ENCODE measurements at places on chromosomes 12 and 14.

DNA sequence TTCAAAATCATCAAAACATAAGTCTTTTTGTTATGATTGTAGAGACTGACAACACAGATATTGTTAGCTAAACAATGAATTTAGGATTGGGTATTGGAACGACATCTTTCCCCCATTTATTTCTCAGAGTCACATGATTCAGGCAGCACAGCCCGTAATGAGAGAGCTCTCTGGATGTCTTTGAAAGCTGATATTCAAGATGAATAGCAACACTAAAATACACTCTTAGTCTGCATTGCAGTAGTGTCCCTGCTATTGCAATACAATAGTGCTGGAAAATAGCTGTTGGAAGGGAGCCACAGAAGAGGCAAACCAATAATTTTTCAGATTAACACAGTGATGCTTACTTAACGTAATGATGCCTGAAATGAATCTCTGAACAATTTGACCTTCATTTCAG, 9.9 kb downstream of the GTSF1 start:
- DNase-seq: no peak

- DNase-seq: no peak
These were observed 48.3 kb downstream of the TTC6 start for GRCh38 chr14:37643701-37644100.

- no peak for DNase-seq
These were observed 21.4 kb downstream of the TMEM121 start for GRCh38 chr14:105547741-105548169.

GRCh38 chr14:47596232-47596631, 79.2 kb downstream of the MDGA2 start:
- DNase-seq: no peak

DNA sequence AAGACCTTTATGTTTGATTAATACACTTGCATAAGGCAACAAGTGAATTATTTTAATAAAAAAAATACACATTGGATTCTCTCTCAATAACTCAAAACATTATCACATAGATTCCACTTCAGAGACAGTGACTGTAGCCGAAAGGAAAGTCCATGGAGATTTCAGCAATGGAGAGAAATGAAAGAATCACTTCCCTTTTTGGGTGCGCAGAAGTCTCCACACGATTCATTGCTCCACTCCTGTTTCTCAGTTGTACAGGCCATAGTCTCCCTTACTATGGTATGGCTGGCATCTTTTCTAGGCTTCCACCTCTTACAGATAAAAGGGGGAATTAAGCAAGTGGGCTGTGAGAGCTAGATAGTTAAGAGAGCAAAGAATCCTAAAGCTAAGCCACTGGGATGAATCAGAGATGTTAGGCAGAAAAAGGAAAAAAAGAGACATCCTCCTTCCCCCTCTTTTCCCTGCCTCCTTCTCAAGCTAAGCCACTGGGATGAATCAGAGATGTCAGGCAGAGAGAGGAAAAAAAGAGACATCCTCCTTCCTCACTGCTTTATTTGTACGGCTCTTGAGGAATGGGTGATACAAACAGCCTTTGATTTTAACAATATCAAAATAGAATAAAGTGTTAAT, 16.3 kb downstream of the ST8SIA1 start:
- no peak for DNase-seq

GRCh38 chr12:4725057-4725456, 4.9 kb downstream of the GALNT8 start:
- DNase-seq: no peak

GRCh38 chr14:55180434-55180833, 11.0 kb downstream of the DLGAP5 start:
- no peak for DNase-seq

DNA sequence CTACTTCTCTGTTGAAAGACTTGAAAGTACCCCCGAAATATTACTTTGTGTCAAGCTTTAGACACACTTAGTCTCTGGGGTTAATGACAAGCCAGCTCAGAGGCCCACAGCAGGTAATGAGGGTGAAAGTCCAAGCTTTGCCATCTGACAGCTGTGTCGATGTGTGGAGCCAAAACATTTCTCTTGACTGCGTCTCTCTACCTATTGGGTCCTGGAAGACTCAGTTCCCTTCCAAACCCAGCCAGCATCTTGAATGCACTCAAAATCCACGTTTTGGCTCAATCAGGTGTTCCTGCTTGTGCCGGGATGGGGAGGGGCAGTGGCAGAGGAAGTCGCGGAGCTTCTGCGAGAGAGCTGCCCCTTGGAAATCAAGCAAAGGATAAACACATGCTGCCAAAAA, 3.2 kb downstream of the PLXNC1 start:
- DNase-seq: no peak

DNA sequence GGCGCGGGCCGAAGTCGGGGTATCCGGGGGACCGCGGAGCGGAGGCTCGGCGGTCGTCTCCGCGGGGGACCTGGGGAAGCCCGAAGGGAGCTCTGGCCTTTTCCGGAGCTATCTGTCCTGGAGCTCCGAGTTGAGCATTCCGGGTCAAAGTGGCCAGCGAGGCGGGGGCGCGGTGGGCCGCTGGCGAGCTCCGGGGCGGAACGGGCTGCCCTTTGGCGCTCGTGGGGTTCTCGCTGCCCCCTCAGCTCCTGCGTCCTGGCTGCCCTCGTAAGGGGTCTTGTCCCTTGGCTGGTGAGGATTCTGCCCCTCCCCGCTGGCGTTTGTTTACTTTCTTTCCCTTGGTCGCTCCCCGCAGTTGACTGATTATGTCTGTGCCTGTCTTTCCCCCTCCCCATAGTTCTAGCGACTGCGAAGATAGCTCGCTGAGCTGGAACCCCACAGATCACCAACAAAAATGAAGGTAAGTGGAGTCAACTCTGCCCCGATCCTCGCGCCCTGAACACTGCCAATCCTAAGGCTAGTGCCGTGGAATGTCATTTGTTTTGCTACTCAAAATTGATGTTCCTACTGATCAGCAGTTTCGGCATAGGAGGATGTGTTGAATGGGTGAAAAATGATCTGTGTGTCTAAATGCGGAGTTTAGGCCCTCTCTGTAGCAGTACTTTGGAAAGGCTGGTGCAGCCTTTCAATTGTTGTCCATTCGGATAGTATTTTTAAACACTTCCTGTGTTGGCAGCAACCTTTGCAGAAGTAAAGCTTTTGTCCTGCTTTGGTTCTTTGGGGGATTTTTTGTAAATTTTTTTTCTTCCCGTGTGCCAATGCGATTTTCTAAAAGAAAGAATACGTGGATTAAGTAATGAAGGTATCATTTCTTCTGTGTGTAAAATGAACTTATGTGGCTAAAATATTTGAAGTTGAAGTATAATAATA, 1.3 kb downstream of the ARID4A start:
- peak; percentile 6 for DNase-seq

GRCh38 chr12:110560946-110561345, 22.2 kb downstream of the PPTC7 start:
- DNase-seq: no peak

- no peak for DNase-seq
These were observed 18.9 kb upstream of the SYNDIG1L start for GRCh38 chr14:74444866-74445265.

DNA sequence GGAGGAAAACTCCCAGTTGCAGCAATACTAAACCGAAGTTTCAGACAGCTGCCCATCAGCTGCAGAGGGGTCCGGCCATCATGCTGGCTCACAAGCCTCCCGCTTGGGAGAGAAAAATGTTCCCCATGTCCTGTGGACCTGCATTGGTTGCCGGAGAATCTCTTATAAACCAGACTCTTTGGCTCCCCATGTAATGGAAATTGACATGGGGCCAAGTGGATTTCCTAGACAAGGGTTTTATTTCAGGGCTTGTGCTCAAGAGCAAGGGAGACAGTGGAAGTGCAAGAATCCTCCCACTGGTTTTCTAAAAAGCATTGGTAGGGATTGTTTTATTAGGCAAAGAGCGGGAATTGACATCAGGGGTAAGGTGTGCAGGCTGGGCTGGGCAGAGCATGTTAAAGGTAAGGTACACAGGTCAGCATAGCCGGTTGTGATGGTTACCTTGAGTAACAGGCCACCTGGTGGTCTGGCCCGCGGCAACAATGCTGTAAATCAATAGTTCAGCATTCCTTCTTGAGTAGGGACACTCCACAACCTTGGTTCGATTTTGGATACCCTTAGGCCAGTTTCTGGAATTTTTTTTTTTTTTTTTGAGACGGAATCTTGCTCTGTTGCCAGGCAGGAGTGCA, 135.4 kb downstream of the UNC79 start:
- DNase-seq: no peak

DNA sequence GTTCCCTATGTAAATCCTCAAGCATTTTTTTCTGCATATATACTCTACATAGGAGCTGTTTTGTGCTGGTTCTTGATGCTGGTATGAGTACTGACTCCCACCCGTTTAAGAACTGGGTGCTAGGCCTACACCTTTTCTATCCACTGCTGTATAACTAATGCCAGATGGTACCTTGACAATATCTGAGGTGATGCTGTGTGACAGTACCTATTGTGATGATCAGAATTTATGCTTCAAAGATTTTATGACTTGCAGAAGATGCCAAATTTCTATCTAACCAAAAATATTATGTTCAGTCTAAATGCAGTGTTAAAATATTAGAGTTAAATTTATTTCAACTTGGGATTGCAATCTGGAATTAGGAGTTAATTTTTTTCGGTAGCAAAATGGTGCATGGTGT, 272.3 kb upstream of the NOVA1 start:
- no peak for DNase-seq
